Umbilical cord (tissue), 2 donors: ENCODE measurements at places on chromosomes 2 and 18. TPM values are rescaled to one million over a fixed set of nuclear protein-coding genes. Genes with fewer than 3 reads are reported as not detected.

FABP1 gene
- 0.24 TPM for total RNA-seq

FAM124B gene
- 10.1 TPM for total RNA-seq

EPHA4 gene
- total RNA-seq, result 15.2 TPM

POMC gene
- 0.72 TPM for total RNA-seq

SATB2 gene
- total RNA-seq, result 3.1 TPM

VIL1 gene
- 2.4 TPM for total RNA-seq

HOXD12 gene
- total RNA-seq, result 1.9 TPM

OR6B2 gene
- total RNA-seq, result 1.7 TPM

GALNT3 gene
- 11.8 TPM for total RNA-seq

MC5R gene
- 1.7 TPM for total RNA-seq

HOXD13 gene
- 4.8 TPM for total RNA-seq

RAX gene
- total RNA-seq, result 3.4 TPM

CYP27A1 gene
- 13.2 TPM for total RNA-seq

FMNL2 gene
- total RNA-seq, result 23.4 TPM

NBEAL1 gene
- total RNA-seq, result 78.0 TPM

MEP1B gene
- 2.6 TPM for total RNA-seq

MERTK gene
- 8.4 TPM for total RNA-seq

GLI2 gene
- total RNA-seq, result 2.2 TPM

TRIM43B gene
- total RNA-seq, result not detected

AMER3 gene
- 1.2 TPM for total RNA-seq
